ENCODE measurements at places on chromosomes 2 and 18.
A peak's percentile ranks its signal among the peaks of the same experiment; 100 is the strongest.

DNA sequence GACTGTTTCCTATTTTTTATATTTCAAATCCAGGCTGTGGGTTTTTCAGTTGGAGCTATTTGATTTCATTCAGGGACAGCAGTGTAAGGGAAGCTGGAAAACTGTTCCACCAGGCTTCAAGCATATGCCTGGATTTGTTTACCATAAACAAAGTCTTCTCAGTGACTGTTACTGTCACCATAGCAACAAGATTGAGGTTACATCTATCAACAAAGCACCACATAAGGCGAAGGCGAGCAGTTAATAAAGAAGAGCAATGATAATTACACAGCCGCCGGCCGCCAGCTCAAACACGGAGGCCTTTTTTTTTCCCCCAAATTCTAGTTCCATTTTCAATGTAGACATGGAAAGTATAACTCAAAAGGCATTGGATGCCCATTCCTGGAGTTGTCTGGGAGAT lies 553.7 kb upstream of the SYT4 start:
- peak; percentile 15 for DNase-seq

DNA sequence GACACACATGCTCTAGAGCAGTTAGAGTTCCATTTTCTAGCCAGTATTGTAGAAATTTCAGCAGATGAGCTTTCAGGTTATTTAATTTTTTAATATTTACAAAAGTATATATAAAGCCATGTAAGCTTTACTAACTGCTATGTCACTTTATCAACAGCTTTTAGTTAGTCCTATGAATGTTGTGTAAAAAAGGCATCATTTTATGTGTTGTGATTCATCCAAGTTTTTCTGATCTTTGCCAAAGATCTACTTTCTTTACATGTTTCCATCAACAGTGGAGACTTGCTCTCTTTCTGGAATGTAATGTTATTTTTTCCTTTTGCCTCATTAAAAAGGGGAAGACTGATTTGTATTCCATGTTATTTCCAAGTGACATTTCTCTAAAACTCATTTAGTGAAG lies 125.2 kb upstream of the TFPI start:
- no peak for DNase-seq

GRCh38 chr2:118046634-118047210 lies 32.9 kb upstream of the CCDC93 start:
- no peak for DNase-seq

DNA sequence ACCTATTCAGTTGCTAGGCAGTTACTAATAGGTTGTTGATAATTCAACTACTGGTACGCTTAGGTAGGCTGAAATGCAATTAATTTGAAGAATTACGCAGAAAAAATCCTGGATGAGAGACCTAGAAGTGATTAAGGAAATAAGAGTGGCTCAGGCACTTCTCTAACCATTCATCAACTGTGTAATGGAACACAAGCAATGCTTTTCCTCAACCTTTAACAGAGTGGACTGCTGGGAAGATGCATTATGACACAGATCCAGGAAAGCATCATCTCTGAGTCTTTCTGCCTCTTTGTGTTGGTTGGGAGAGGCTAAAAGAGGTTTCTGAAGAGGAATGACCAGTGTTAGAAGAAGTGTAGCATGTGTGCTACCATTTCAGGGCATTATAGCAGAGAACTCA lies 992.2 kb downstream of the TSN start:
- no peak for DNase-seq

DNA sequence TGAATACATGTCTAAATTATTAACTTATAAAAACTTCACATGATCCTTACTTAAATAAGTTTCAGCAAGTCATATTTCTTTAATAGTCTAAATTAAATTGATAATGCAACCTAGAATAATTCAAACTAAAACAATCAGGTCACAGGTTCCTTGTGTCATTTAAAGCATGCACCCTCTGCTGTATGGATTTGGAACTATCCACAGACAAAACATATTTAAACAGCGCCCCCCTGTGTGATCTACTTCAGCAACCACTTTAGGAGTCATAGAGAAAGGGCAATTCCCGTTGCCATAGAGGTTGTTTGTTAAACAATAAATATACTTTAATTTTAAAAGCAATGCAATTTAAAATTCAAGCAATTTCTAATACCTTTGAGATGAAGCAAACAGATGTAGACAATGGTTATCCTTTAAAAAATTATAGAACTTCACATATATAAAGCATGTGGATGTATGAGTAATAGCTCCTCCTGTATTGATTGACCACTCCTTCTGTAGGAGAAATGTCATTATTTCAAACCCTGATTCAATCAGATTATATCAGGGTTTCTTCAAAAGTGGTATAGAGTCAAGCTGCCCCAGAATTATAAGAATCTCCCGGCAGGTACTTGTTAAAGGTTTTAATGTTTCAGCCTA lies 21.2 kb downstream of the GRB14 start:
- DNase-seq = peak; percentile 17

- no peak for DNase-seq
These were observed 146.6 kb upstream of the NCK2 start for GRCh38 chr2:105597806-105598803.

- DNase-seq = no peak
These were observed 5.4 kb downstream of the NBAS start for GRCh38 chr2:15555760-15556193.

DNA sequence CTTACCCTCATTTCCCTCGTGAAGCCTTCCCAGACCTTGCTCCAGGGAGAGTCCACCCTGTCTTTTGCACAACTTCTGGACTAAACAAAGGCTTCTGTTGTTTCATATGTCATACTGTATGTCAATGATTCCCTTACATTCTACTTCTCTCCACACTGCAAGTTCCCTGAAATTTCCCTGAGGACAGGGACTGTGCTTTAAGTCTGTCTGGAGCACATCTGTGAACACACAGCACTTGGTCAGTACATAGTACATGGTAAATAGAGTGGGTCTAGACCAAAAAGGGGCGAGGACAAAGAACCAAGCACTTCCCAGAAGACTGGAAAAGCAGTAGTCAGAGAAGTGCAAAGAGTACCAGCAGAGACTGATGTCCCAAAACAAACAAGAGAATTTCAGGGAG lies 23.7 kb upstream of the IMPA2 start:
- DNase-seq = no peak

DNA sequence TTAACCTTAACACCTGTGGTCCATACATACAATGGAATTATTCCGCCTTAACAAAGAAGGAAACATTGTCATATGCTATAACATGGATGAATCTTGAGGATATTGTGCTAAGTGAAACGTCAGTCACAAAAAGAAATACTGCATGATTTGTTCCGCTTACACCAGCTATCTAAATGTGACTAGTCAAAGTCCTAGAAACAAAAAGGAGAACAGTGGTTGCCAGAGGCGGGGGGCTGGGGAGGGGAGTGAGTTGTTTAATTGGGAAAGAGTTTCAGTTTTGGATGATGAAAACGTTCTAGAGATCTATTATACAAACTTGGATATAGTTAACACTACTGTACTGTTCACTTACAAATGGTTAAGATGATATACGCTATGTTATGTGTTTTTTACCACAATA lies 72.0 kb downstream of the SPRED2 start:
- DNase-seq = no peak

GRCh38 chr2:201156640-201157039 lies 26.3 kb upstream of the CASP10 start:
- no peak for DNase-seq

DNA sequence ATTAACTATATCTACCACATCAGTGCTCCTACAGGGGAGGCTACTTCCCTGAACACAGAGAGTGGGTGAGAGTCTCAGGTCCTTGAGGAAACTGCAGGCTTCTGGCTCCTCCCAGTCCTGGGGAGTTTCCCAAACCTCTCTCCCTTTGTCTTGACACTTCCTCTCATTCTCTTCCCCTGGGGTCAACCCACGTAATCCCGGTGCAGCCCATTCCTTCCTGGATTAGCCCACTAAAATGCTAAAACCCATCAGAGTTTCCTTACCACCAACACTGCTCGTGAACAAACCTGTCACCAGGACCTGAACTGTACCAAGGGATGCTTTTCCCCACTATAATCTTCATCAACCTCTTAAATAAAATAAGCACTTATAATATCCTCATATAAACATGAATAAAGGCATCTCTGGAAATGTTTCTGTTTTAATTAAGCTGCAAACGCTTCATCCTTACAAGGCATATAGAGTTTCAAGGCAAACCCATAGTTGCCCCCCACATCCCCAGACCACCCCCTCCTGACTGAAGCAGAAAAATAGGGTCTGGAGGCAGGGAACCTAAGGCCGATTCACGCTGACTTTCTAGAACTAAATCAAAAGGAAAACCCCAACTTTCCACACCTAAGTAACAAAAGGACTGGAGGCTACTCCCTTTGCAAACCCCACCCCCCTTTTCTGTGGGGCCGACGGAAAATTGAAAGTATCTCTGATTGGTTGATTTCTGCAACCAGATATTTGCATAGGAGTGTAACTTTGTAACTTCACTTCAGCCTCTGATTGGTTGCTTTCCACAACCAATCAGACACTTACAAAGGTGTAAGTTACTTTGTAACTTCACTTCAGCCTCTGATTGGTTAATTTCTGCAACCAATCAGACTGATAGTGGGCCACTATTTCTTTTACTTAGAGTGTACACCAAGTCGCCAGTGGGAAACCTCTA lies 19.0 kb downstream of the TMSB10 start:
- DNase-seq = no peak

DNA sequence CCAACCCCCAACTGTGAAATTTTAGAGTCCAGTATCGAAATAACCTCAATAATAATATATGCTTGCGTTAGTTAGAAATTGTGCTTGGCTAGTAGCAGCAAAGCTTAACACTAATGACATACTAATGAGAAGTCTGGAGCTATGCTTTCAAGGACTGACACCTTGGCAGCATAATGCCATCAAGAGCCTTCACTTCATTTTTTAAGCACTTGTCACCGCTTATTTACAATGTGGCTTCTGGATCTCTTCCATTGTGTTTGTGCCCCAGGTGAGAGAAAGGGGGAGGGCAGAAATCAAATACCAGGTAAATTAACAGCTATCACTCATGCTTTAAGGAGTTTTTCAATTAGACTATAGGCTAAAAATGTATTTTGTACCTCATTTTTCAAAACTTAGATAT lies 101.5 kb downstream of the CDH7 start:
- DNase-seq = no peak

DNA sequence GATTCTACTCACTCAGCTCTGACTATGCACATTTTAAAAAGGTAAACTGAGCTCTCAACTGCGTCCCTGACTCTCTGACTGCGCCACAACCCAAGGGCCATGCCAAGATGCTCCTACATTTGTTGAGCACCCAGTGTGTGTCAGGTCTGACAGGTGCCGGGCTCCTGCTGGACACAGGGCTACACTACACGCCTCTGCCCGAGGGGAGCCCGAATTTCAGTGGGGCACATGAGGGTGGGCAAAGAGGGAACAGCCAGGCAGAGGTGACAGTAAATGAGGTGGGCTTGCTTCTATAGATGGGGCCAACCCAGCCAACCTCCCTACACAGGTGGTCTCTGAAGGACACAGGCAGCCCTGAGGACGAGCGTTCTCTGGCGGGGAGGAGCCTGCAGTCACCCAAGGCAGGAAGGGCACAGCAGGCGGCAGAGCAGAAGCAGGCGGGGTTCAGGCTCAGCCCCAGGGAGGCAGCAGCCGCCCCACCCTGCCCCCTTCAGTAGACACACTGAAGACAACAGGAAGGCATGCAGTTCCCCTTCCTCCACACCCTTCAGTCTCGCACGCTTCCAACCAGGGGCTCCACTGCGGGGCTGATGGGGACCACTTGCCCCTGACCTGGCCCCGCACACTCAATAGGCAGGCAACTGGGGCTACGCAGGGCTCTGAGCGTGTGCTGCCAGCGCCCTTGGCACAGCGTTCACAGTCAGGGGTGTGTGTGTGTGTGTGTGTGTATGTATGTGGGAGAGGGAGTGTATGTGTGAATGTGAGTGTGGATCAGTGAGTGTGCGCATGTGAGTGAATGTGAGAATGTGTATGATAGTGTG lies 98.4 kb downstream of the UXS1 start:
- no peak for DNase-seq

DNA sequence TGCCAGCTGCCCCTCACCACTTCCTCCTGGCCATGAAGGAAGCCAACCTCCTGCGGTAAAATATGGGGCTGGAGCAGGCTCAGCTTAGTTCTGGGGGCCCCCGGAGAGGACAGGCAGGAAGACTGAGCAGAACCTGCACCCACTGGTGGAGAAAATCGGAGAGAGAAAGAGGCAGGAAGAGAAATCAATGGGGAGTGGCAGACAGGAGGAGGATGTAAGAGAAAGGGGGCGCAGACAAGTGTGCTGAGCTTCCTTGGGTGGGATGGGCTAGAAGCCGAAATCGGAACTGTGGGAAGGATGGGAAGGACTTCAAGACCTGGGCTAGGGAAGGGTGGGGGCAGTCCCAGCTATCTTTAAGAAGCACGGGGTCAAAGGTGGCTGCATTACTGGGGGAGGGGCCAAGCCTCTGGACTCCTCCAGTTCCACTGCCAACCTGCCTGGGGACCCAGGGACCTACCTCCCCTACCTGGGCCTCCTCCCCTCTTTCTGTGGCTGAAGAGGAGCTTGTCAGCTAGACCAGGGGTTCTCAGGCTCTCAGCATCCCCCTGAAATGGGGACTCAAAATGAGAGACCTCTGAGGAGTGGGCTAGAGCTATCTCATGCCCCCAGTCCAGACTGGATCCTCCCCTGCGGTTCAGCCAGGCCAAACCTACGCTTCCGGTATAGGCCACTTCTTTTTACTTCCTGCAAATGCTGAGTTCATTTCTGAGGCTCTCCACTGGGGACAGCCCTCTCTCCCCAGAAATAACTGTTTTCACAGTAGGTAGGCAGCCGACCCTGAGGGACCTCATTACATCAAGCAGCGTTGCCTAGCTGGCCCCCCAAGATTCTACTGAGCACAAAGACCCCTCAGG lies 33.6 kb upstream of the B3GNT7 start:
- no peak for DNase-seq

DNA sequence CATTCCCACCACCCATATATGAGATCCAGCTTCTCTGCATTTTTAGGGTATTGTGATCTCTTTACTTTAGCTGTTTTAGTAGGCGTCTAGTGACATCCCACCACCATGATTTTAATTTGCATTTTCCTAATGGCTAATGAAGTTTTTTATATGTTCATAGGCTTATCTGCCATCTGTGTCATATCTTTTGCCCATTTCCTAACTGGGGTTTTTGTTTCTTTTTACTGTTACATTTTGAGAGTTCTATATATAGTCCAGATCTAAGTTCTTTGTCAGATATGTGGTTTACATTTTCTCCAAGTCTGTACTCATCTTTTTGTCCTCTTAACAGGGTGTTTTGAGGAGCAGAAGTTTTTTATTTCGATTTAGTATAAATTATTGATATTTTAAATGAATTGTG lies 39.6 kb downstream of the PTPN2 start:
- no peak for DNase-seq

DNA sequence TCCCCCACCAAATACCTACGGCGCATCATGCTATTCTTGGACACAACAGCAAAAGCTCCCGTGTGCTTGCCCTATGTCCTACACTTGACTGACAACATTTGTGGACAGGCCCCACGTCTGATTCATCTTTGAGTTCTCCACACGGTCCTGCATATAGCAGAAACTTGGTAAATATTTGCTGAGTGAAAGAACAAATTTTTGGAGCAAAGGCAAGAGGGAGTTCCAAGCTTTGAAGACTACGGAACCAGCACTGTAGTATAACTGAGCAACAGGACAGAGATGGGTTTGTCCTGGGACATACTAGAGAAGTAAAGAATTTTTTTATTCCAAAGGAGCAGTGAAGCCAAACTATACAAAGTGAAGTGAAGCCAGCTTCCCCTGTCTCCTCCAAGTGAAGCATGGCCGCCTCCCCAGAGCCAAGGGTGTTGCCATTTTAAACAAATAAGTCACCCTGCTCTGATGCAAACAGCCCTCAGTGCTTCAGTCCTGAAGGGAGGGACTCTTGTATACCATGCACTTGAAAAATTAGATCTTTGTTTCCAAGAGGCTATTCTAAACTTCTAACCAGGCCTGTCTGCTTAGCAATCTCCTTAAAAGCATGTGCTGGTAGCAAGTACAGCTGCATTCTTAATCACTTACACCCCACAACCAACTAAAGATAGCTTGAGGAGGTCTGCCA lies 35.9 kb downstream of the SPRED2 start:
- no peak for DNase-seq

Measured in NCI-H2081 treated with DMSO at 0.1 percent for 48 hours (cell line).